ENCODE measurements at places on chromosomes 6 and 20.

- no peak for DNase-seq
Observed at GRCh38 chr6:110325197-110325596, 33.0 kb downstream of the METTL24 start.

GRCh38 chr6:117890172-117890571, 16.9 kb upstream of the SLC35F1 start:
- no peak for DNase-seq

- no peak for DNase-seq
Observed at GRCh38 chr6:39649996-39650395, 75.2 kb downstream of the KIF6 start.

GRCh38 chr6:92810913-92811312, 608.4 kb downstream of the EPHA7 start:
- no peak for DNase-seq

DNA sequence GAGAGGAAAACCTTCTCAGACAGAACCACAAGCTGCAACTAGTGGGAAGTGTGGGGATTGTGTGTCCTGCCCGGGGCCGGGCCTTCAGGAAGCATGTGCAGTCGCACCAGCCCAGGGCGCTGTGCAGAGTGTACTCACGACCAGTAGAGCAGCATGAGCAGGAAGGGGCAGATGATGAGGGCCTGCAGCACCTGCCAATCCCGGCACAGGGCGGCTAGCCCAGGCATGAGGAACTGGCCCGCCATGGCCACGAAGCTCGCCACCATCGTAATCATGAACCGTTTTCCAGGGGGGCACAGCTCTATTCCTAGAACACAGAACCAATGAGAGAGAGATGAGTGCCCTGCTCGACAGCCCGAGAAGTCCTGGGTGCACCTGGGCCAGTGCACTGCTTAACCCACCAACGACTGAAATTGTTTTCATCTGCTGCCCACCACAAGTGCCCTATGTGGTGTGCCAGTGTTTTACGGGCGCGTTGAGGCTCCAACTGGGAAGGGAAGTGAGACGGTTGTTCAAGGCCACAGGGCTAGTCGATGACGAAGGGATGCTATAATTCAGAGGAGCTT, 65.0 kb downstream of the PSMG4 start:
- DNase-seq: no peak

DNA sequence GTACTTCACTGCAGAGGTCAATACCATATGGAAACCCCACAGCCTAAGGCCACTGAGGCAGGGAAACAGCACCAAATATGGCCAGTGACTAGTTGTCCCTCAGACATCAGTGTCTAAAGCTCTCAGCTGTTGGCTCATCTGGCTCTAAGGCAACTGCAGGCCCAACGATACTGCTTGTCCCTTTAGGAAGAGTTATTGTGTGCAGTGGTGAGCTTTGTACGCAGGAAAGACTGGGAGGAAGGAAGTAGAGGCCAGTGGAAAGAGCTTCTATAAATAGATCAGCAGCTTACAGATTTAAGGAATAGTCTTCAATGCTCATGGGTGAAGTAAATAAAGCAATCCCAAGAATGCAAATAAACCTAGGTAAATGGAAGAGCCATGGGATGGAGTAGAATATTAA, 29.3 kb downstream of the DNAAF9 start:
- DNase-seq: no peak
